Activated T-cell treated with anti-CD3 and anti-CD28 coated beads for 24 hours (primary cell): ENCODE measurements at places on chromosomes 6 and 20.

GRCh38 chr20:60649541-60649940 lies 602.5 kb upstream of the CDH4 start:
- DNase-seq, result no peak

- DNase-seq, result no peak
Observed at GRCh38 chr20:20410678-20411077, 42.8 kb downstream of the INSM1 start.

GRCh38 chr20:41391587-41392001 lies 25.0 kb upstream of the EMILIN3 start:
- DNase-seq, result no peak

- DNase-seq, result peak; percentile 26
Observed at GRCh38 chr6:142301651-142302391, at the start of gene ADGRG6. ADGRG6 (plus strand) TSS chr6:142302007; CDS start chr6:142302330, 323 bp downstream.

DNA sequence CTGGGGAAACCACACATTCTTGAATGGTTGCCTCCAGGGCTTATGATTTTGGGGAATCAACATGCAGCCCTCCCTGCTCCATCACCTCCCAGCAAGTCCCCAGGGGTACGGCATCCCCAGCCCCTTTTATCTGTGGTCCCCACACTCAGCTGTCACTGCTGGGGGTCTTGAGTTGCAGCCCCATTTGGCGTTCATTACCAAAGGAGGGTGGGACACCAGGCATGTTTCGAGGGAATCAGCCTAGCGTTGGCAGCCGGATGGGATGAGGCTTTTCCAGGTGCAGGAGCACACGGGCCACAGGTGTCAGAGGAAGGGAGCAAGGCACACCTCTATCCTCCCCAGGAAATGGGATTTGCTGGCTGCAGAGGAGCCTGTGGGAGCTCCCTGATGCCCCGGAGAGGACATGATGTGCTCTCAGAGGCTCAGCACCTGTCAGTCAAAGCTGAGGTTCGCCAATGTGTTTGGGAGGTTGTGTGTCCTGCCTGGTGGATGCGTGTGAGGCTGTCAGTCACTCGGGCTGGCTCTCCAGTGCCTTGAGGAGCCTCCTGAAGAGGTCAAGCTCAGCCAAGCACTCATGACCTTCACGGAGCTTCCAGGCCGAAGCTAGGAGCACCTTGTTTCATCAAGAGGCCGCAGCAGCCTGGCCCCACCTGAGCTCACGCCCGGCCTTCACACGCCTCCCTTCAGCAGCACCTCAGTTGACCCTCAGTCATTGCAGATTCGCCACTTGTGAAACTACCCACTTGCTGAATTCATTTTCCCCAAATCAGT lies 95.0 kb downstream of the ERMARD start:
- no peak for DNase-seq

GRCh38 chr6:125979101-125979500 lies 7.2 kb upstream of the TRMT11 start:
- no peak for DNase-seq

GRCh38 chr6:146426516-146426915 lies 117.1 kb upstream of the RAB32 start:
- DNase-seq, result no peak

- no peak for DNase-seq
Observed at GRCh38 chr20:32040142-32040953, 11.7 kb upstream of the HCK start.

DNA sequence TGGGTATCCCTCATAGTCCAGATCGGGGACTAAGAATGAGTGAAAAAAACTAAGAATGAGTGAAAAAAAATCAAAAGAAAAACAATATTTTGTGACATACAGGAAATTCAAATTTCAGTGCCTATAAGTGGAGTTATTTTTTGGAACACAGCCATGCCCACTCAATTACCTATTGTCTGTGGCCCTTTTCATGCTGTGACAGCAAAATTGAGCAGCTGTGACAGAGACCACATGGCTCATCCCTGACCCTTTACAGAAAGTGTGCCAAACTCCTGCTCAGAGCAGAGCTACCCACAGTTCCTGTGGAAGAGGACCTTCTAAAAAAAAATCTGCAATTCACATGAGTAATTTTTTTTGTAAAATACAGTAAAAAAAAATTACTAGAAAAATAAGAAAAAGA lies 1.4 kb downstream of the NCR2 start:
- no peak for DNase-seq

- DNase-seq, result peak; percentile 2
Observed at GRCh38 chr20:237489-237888, 10.4 kb downstream of the DEFB129 start.
